ENCODE measurements at places on chromosomes 3 and 15.

DNA sequence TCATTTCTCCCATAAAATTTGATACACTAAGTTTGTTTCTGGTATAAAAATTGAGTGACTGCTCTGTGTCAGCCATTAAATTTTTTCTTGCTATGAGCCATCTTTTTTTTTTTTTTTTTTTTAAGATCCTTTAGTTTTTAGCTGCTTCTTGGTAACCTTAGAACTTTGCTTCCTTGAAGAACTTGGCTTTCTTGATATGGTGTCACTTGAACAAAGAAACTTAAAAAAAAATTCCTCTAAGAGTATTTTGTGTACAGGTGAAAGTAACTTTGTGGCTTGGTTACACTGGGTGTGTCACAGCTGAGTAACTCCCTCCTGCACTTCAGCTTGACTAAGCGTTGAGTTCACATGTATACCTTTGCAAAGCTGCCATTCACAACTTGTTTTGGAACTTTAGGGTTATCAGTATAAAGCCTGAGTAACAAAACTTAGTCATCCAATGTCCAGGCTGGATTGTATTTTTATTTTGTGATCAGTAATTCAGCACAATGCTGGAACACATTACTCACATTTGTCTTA lies 6.5 kb downstream of the CHD2 start:
- DNase-seq: no peak

DNA sequence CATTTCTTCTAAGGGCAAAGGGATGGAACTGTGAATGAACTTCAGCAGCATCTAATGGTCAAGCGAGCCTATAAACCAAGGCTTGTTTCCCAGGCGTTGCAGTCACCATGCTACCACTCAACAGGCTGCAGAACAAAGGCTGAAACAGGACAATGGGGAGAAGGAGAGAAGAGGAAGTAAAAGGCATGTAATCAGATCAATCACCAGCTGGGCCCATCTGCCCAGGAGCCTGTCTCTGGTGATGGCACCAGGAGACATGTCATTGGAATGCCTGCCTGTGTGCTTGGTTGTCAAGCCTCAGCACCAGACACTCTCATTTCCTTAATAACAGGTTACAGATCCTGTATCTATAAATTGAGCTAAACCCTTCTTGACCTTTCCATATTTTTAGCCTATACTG lies 81.7 kb upstream of the UMPS start:
- DNase-seq: no peak

DNA sequence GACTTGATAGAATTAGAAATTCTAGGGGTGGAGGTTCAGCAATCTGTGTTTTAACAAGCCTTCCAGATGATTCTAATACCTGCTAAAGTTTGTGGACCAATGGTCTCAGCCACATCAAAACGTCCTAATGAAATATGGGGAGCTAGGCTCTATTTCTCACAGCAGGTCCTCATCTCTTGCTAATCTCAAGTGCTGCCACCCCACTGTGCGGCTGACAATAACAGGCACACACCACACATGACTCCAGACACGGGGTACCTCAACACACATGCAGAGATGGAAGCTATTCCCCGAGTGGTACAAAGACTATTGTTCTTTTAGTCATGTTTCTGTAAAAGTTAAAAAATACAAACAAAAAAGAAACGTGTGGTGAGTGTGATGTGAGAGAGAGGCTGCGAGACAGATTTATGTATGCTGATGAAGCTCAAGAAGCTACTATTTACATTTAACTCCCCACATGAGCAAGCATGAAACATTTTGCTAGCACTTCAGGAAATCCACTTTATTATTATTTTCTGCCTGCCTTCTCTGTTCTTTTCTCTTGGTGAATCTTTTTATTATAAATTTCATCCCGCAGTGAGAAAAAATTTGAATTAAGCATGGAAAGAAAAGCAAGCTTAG lies 405.6 kb downstream of the MAGI1 start:
- no peak for DNase-seq

- DNase-seq: no peak
These were observed 786.5 kb downstream of the PDCD6IP start for GRCh38 chr3:34584971-34585370.

DNA sequence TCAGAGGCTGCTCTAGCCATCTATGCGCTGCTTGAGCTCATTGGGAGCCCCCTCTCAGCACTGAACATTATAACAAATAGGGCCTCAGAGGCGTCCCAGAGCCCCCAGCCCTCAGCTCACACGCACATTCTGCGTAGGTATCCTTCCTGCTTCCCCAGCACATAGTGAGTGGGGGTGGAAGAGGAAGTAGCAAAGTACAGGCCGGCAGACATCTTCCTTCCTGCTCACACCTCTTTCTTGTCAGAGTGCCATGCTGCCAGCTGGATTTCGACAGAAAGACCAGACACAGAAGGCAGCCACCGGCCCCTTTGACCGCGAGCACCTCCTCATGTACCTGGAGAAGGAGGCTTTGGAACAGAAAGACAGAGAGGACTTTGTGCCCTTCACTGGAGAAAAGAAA lies 16.6 kb downstream of the TMOD2 start:
- no peak for DNase-seq

- no peak for DNase-seq
These were observed 61.3 kb upstream of the RASGRP1 start for GRCh38 chr15:38625886-38626285.

- DNase-seq: peak; percentile 51
These were observed 401 bp downstream of the ZSCAN29 start for GRCh38 chr15:43370310-43370974.

GRCh38 chr3:146972726-146973125 lies 367.6 kb upstream of the PLSCR5 start:
- peak; percentile 3 for DNase-seq

DNA sequence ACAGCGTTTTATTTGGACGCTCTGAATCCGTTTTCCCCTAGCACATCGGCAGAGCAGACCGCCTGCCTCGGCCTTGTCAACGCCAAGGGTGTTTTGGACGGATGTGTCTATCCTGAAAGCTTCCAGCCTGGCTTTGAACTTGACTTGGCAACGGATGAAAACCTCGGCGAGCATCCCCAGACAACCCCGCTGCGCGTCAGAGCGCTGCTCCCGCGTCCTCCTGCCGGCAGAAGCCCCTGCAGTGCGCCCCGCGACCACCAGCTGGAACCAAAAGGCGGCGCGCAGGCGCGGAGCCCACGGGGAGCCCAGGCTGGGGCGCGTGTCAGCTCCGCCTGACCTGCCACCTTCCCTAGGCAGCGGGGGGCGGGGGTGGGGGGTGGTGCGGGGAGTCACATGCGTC lies 26.2 kb upstream of the ARL8B start:
- DNase-seq: no peak

DNA sequence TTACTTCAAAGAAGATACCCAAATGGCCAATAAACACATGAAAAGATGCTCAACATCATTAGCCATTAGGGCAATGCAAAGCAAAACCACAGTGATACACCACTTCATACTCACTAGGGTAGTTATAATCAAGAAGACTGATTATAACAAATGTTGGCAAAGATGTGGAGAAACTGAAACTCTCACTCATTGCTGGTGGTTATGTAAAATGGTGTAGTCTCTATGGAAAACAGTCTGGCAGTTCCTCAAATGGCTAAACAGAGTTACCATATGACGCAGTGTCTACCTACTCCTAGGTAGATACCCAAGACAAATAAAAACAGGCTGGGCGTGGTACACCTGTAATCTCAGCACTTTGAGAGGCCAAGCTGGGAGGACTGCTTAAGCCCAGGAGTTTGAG lies 3.5 kb upstream of the ZFAND6 start:
- DNase-seq: no peak

GRCh38 chr3:180531303-180532278 lies 70.4 kb upstream of the TTC14 start:
- DNase-seq: no peak

All from fibroblast of villous mesenchyme (primary cell).